Chondrocyte (in vitro differentiated cells): ENCODE measurements at places on chromosomes 7 and 10. TPM values are rescaled to one million over a fixed set of nuclear protein-coding genes. Genes with fewer than 3 reads are reported as not detected.

DNA sequence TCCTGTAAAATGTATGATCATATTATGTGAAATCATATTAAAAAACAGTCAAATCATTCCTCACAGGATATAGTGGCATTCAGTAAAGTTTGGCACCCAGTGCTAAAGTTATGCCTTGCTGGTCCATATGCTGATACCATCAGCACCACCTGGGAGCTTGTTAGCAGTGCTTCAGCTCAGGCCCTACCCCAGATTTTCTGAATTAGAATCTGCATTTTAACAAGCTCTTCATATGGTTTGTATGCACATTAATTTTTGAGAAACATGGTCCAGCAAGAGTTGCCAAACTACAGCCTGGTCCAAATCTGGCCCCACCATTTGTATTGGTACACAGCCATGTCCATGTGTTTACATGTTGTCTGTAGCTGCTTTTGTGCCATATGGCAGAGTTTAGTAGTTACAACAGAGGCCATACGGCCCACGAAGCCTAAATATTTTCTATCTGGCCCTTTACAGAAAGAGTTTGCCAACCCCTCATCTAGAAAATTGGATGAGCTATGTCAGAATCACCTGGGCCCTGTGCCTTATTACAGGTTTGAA, 30.1 kb downstream of the RAB18 start:
- H3K4me3 ChIP-seq: no peak overlapping the region
- H3K27me3 ChIP-seq: no peaks in the 10 kb centered on the region
- H3K27ac ChIP-seq: no peak overlapping the region
- DNase-seq: no peak
- peaks cover 19% of the 10 kb centered on the region for H3K36me3 ChIP-seq
- peaks cover 35% of the 10 kb centered on the region for H3K4me1 ChIP-seq

GRCh38 chr7:26291699-26292538, at the start of gene SNX10:
Gene SNX10, plus strand, starts transcription at chr7:26291862. Its CDS starts 54,581 bp downstream, at chr7:26346443.
- peak within 1 kb of the TSS; percentile 75 for H3K4me3 ChIP-seq
- peaks cover 6% of the 10 kb centered on the region for H3K27me3 ChIP-seq
- H3K36me3 ChIP-seq: no peaks in the 10 kb centered on the region
- H3K27ac ChIP-seq: no peak within 1 kb of the TSS

DNA sequence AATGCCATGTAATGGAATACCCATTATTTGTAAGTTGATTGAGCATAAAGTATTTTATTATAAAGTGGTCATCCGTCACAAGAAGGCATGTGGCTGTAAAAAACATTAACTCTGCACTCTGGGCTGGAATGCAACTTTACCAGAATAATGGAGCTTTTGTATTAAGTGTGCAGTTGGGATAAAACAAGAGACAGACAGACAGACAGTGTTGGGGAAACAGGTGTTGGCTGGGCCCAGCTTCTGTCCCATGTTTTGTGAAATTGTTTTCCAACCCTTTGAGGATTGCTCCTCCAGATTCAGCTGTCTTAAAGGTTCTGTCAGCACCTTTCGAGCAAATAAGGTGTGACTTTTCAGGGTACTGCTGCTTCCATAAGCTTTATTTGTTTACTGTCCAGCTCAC, 67.9 kb upstream of the NFKB2 start:
- DNase-seq: no peak
- H3K36me3 ChIP-seq: peaks cover 1% of the 10 kb centered on the region
- H3K27me3 ChIP-seq: no peaks in the 10 kb centered on the region
- H3K27ac ChIP-seq: no peak overlapping the region

GRCh38 chr10:88755753-88756152, 4.1 kb upstream of the LIPN start:
- H3K36me3 ChIP-seq: no peaks in the 10 kb centered on the region
- no peak for DNase-seq
- H3K4me1 ChIP-seq: peaks cover 8% of the 10 kb centered on the region

- H3K27me3 ChIP-seq: no peaks in the 10 kb centered on the region
- no peaks in the 10 kb centered on the region for H3K36me3 ChIP-seq
- peak overlapping the region; percentile 45 for H3K4me3 ChIP-seq
- H3K27ac ChIP-seq: peak overlapping the region; percentile 96
- H3K4me1 ChIP-seq: peaks cover 52% of the 10 kb centered on the region
Observed at GRCh38 chr10:3525832-3526449, 259.1 kb downstream of the KLF6 start.

- no peak overlapping the region for H3K27ac ChIP-seq
- H3K4me1 ChIP-seq: no peaks in the 10 kb centered on the region
- H3K27me3 ChIP-seq: peaks cover 16% of the 10 kb centered on the region
- peaks cover 10% of the 10 kb centered on the region for H3K36me3 ChIP-seq
- DNase-seq: no peak
- no peak overlapping the region for H3K4me3 ChIP-seq
Observed at GRCh38 chr7:157469181-157470016, 132.6 kb downstream of the DNAJB6 start.

DNA sequence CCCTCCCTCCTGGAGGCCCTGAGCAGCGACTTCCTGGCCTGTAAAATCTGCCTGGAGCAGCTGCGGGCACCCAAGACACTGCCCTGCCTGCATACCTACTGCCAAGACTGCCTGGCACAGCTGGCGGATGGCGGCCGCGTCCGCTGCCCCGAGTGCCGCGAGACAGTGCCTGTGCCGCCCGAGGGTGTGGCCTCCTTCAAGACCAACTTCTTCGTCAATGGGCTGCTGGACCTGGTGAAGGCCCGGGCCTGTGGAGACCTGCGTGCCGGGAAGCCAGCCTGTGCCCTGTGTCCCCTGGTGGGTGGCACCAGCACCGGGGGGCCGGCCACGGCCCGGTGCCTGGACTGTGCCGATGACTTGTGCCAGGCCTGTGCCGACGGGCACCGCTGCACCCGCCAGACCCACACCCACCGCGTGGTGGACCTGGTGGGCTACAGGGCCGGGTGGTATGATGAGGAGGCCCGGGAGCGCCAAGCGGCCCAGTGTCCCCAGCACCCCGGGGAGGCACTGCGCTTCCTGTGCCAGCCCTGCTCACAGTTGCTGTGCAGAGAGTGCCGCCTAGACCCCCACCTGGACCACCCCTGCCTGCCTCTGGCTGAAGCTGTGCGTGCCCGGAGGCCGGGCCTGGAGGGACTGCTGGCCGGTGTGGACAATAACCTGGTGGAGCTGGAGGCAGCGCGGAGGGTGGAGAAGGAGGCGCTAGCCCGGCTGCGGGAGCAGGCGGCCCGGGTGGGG, 2.2 kb downstream of the TRIM56 start:
- peaks cover 8% of the 10 kb centered on the region for H3K36me3 ChIP-seq
- no peaks in the 10 kb centered on the region for H3K27me3 ChIP-seq
- no peak overlapping the region for H3K4me3 ChIP-seq
- no peak for DNase-seq
- H3K4me1 ChIP-seq: peaks cover 49% of the 10 kb centered on the region

DNA sequence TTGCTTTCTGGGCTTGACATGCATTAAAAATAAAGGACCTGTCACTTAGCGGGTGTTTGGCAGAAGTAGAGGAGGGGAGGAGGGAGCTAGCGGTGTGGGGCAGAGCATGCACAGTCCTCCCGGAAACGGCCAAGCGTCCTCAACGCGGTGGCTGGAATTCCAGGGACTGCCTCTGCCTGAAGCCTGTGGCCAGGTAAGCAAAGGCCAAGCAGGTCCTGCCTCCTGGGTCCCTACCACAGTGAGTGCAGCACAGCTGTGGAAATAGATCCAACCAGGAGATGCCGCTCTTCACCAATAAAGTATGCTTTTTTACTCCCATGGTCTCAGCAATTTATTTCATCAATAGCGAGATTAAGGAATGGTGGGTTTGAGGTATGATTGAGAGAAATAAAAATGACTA, 323.4 kb downstream of the WDR37 start:
- peak; percentile 77 for DNase-seq
- H3K27ac ChIP-seq: no peak overlapping the region
- peaks cover 19% of the 10 kb centered on the region for H3K4me1 ChIP-seq
- H3K4me3 ChIP-seq: no peak overlapping the region
- H3K36me3 ChIP-seq: no peaks in the 10 kb centered on the region

GRCh38 chr10:88582411-88582805, 710 bp downstream of the RNLS start:
- peak overlapping the region; percentile 82 for H3K4me3 ChIP-seq
- DNase-seq: no peak

GRCh38 chr10:104938031-104938430, 296.9 kb downstream of the SORCS3 start:
- H3K36me3 ChIP-seq: no peaks in the 10 kb centered on the region
- H3K27me3 ChIP-seq: no peaks in the 10 kb centered on the region
- no peaks in the 10 kb centered on the region for H3K4me1 ChIP-seq

DNA sequence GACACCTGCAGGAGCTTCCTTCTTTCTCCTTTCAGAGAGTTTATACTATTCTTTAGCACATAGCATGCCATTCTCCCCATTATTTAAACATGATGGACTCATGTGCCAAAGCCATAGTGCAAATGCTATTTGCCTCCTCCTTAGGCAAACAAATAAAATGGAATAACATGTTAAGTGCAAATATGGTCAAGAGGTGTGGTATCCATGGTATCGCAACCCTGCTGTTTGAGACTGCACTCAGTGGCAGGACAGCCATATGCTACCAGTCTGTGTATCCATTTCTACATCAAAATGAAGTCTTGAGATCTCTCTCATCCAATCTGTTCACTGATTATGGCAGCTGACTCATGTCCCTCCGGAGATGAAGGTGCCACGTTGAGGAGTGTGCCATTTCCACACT, 22.8 kb downstream of the HEPACAM2 start:
- DNase-seq: no peak
- peaks cover 65% of the 10 kb centered on the region for H3K27me3 ChIP-seq
- H3K36me3 ChIP-seq: no peaks in the 10 kb centered on the region
- H3K4me1 ChIP-seq: no peaks in the 10 kb centered on the region

DNA sequence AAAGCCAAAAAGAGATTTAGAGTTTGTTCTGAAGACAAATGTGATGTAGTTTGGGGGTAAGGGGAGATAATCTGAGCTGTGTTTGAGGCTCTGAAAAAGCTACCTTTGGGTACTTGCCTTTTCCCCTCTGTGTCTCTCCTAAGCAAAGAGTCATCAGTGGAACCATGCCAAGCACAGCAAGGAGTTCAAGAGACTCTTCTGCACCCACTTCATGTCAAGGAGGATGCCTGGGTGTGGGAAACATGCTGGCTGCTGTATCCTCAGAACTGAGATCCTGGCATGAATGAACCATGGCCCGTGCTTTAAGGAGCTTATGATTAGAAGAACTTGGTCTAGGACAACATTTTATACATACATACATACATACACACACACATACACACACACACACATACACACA, 142.9 kb downstream of the NOC3L start:
- no peaks in the 10 kb centered on the region for H3K27me3 ChIP-seq
- H3K27ac ChIP-seq: peak overlapping the region; percentile 4

DNA sequence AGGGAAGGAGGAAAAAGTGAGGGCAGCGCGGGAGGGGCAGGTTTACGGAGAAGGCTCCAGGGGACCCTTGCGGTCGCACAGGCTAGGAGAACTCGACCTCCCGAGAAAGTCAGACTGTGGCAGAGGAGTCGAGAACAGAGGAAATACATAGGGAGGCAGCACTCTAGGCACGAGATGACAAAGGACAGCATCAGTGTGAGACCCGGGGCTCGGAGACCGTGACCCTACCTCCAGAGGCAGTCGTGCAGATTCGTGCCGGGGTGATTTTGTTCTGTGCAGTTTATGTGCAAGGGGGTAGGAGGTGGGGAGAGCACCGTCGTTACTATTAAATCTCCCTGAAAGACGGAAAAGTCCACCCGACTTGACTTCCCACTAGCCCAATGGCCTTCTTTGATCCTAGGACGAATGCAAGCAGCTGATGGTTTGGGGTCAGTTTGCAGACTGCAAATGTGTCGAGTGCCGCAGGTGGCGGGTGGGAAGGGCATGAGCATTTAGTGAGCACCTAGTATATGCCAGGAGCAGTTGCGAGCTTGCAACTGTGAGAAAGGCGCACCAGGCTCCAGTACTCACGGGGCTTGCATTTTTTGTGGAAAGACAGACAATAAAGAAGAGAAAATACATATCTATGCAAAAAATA, 674 bp upstream of the OSBPL3 start:
- H3K36me3 ChIP-seq: no peaks in the 10 kb centered on the region
- no peak for DNase-seq
- peaks cover under 1% of the 10 kb centered on the region for H3K27me3 ChIP-seq
- H3K4me1 ChIP-seq: peaks cover 28% of the 10 kb centered on the region

DNA sequence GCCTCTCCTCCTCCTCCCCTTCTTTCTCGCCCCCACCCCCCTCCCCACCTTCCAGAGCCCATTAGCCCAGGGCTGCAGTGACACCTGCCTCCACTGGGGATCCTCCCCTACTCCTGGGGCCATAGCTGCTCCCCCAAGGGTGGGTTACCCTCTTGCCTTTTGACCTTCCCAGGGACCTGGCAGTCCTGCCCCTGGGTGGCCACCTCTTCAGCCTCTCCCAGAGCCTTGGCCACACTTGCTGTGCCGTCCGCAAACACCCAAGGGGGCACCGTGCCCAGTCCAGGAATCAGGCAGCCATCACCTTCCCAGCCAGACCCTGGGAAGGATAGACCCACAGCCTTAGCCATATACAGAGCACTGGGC, 19.8 kb upstream of the CLDN4 start:
- H3K4me1 ChIP-seq: no peaks in the 10 kb centered on the region
- H3K27ac ChIP-seq: no peak overlapping the region
- DNase-seq: peak; percentile 78
- H3K27me3 ChIP-seq: peaks cover 1% of the 10 kb centered on the region
- H3K36me3 ChIP-seq: no peaks in the 10 kb centered on the region

GRCh38 chr7:114273218-114273617, 141.4 kb upstream of the FOXP2 start:
- no peaks in the 10 kb centered on the region for H3K36me3 ChIP-seq
- no peak for DNase-seq
- H3K27ac ChIP-seq: no peak overlapping the region
- no peaks in the 10 kb centered on the region for H3K4me1 ChIP-seq
- no peak overlapping the region for H3K4me3 ChIP-seq

GRCh38 chr10:131556061-131556896, 244.8 kb upstream of the TCERG1L start:
- no peak overlapping the region for H3K27ac ChIP-seq
- no peaks in the 10 kb centered on the region for H3K36me3 ChIP-seq
- no peak for DNase-seq
- no peaks in the 10 kb centered on the region for H3K4me1 ChIP-seq

- no peak overlapping the region for H3K27ac ChIP-seq
- DNase-seq: no peak
- peak overlapping the region; percentile 71 for H3K4me3 ChIP-seq
- peaks cover 10% of the 10 kb centered on the region for H3K4me1 ChIP-seq
Observed at GRCh38 chr7:67484244-67484751, 487.7 kb downstream of the TYW1 start.

Gene TMEM270
- total RNA-seq: 0.25 TPM in 1 of 3 replicates, not detected in the others

Gene HOXA10
- total RNA-seq: 0.12 to 0.21 TPM in 2 of 3 replicates, not detected in the other

Gene AQP1
- 3.9 to 18.6 TPM (median 18.0 TPM) in 3 replicates for total RNA-seq

Gene ZNF467
- 2.3 to 3.5 TPM (median 3.1 TPM) in 3 replicates for total RNA-seq

Gene EXOC6
- total RNA-seq: 7.0 to 7.2 TPM (median 7.0 TPM) in 3 replicates

Gene LIPM
- not detected in 3 replicates for total RNA-seq

Gene UBE2D1
- total RNA-seq: 12.7 to 13.0 TPM (median 12.7 TPM) in 3 replicates
